RPMI7951 (cell line): ENCODE measurements at places on chromosomes 7 and 10. TPM values are rescaled to one million over a fixed set of nuclear protein-coding genes. Genes with fewer than 3 reads are reported as not detected.

DNA sequence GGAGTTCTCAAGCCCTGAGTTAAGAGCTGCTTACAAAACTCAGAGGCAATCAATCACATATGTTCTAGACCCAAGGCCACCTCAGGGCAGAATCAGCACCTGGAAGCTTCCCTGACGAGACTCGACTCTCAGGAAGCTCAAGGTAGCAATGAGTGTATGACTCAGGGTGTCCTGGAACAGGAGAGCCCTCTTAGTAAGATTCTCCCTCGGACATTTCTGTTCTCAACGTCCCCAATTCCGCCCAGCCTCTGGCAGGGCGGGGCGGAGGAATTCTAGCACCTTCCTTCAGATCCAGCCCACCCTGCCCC is 39.6 kb upstream of the PROSER2 start:
- DNase-seq, result no peak

- no peak for DNase-seq
Observed at GRCh38 chr7:19413443-19413965, 268.3 kb upstream of the FERD3L start.

The NSUN6 gene
- 9.6 and 10.0 TPM in 2 replicates for total RNA-seq

GRCh38 chr10:124606822-124607221 is 137.4 kb downstream of the FAM53B start:
- no peak for DNase-seq

DNA sequence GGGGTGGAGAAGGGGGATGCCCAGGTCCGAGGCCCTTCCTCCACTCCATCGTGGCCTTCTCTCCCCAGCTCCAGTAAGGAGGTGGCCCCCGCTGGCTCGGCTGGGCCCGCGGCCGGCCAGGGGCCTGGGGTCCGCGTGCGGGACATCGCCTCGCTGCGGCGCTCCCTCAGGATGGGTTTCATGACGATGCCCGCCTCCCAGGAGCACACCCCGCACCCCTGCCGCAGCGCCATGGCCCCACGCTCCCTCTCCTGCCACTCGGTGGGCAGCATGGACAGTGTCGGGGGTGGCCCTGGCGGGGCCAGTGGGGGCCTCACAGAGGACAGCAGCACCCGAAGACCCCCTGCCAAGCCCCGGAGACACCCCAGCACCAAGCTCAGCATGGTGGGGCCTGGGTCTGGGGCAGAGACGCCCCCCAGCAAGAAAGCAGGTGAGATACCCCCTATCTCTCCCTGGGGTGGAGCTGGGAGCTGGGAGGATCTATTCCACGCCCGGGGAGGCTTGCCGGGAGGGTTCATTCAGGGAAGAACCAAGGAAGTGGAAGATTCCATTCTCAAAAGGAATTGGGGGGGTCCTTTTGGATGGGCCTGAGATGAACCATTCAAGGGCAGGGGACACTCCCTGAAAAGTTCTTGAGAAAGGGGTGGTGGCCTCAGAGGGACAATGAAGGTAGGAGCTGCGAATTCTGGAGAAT is 3.2 kb downstream of the NYAP1 start:
- peak; percentile 31 for DNase-seq

DNA sequence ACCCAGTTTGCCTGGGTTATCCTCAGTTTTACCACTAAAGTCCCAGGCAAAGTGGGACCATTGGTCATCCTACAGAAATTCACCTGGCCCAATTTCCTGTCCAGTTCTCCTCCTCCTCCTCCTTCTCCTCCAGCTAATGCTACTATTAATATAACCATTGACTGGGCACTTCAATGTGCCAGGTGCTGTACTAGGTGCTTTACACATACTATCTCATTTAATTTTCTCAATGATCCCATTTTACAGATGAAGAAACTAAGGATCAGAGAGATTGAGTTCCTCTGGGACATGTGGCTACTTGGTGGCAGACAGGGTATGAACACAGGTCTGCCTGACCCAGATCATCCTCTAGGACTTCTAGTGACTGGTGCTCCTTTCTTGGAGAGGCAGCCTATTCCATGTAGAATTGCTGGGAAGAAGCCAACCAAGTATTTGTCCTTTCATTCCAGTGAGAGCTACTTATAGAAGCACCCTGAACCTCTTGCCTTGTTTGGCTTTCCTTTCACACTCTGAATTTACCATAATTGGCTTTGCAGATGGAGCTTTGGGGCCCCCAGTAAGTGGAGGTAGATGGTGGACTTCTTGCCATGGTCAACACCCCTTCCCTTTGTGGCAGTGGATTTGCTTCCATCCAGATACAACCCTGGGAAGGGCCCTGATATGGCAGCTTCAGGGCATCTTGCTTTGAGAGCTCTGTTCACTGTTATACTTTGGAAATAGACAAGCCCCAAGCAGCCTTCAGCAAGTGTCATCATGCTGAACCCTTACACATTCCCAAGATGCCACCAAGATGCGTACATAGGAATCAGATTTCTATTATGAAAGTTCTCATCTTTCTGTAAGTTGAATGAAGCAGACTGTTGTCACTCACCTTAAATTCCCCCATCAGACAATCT is 78.7 kb downstream of the MYOF start:
- DNase-seq, result no peak

- no peak for DNase-seq
Observed at GRCh38 chr7:45714521-45714820, 140.3 kb downstream of the ADCY1 start.

The SPDYE2 gene
- total RNA-seq, result not detected in 2 replicates

DNA sequence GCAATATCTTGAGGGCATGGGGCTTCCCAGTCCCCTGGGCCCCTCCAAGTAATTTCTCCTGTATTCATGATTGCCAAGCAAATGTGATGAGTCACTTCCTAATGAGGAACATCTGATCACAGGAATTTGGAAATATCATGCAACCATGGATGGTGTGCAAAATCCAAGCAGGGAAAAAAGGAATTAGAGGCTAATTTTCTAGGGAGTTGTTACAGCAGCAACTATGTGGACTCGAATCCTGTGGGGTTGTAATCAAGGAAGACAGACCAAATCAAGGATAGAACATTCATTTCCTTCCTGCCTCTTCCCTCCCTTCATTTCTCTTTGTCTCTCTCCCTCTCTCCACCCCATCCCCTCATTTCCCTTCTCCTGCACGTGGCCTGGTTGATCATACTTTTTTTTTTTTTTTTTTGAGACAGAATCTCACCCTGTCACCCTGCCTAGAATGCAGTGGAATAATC is 23.9 kb upstream of the AGFG2 start:
- DNase-seq, result peak; percentile 79

DNA sequence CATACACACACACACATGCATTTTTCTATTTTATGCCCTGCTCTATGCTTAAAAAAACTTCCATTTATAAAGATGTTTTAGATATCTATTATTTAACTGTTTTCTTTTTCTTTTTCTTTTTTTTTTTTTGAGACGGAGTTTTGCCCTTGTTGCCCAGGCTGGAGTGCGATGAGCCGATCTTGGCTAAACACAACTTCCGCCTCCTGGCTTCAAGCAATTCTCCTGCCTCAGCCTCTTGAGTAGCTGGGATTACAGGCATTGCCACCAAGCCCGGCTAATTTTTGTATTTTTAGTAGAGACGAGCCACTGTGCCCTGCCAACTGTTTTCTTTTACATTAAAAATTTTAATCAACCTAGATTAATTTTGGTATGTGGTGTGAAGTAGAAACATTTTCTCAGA is 45.6 kb upstream of the PURB start:
- DNase-seq, result no peak

The INSYN2A gene
- under 0.01 TPM in 1 of 2 replicates, not detected in the other for total RNA-seq

The NYAP1 gene
- total RNA-seq, result not detected in 2 replicates

The PKD2L1 gene
- not detected in 2 replicates for total RNA-seq

The C7orf33 gene
- total RNA-seq, result not detected in 2 replicates
